ENCODE measurements at places on chromosomes 4 and X.

DNA sequence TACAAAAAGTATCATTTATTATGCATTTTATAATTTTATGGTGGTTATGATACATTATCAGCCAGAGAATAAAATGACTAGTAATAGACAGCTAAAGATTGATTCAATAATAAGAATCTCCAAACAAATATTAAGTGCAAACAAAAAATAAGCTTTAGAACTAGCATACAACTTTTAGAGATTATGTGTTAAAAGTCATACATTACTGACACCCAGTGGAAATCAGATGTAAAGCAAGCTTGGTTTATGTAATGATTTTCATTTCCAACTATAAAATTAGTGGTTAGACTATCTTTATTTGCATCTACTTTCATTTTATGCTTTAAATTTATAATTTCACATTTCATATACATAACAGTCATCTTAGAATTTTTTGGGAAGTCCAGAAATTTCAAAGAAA is 57.7 kb downstream of the IL13RA2 start:
- DNase-seq = no peak

DNA sequence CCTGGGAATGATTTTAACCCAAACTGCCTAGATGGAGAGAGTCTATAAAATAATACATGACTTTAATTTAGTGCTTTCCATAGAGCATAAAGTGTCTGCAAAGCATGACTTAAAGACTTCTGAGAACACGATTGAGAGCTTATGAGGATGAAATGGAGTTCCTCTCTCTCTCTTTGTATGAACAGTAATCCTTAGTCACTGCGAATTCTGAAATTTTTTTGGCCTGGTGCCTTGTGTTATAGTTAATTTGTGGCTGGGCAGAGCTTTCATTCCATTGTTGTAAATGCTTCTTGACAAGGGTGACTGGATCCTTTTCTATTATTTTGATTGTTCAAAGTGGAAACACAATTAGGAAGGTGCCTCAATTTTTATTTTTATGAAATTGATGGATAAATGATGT is 179.5 kb downstream of the CEP135 start:
- no peak for DNase-seq

- no peak for DNase-seq
These were observed 172.7 kb upstream of the MED14 start for GRCh38 chrX:40908026-40908425.

GRCh38 chrX:24423960-24424359 is 41.1 kb upstream of the PDK3 start:
- no peak for DNase-seq

DNA sequence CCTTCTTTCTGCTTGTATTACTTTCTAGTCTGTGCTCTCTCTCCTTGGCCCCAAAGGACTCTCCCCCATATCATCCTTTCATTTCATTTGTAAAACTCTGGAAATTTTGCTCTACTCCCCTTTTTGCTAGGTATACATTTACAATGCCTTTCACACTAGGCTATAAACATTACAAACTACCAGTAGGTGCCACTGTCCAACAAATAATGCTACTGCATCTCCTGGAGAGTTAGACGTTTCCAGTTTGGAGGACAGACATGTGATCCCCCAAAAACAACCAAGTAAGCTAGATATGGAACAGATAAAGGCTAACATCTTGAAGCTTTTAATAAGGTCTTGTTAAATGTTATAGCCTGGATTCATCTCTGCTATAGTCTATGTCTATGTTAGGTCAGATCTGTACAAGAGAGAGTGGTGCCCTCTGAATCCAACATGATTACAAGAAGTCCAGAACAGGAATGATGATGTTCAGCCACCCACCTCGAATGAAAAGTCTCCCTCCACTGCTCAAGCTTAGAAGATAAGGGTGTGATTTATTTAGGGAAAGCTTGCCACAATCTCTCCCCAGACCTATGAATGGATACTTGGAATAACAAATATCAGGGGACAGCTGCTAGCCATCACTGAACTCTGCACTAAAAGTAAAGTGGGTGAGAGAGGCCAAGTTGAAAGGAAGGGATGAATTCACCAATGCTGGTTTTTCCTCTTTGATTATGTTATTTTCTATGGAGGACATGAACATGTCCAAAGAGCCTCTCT is 14.3 kb downstream of the CBR4 start:
- DNase-seq = no peak
